Gastroesophageal sphincter (tissue), 4 donors: ENCODE measurements at places on chromosomes 3 and 15.
A peak's percentile ranks its signal among the peaks of the same experiment; 100 is the strongest.

- peak; percentile 58 for ATAC-seq
These were observed 643 bp upstream of the RNU5B-1 start for GRCh38 chr15:65303687-65304380.

DNA sequence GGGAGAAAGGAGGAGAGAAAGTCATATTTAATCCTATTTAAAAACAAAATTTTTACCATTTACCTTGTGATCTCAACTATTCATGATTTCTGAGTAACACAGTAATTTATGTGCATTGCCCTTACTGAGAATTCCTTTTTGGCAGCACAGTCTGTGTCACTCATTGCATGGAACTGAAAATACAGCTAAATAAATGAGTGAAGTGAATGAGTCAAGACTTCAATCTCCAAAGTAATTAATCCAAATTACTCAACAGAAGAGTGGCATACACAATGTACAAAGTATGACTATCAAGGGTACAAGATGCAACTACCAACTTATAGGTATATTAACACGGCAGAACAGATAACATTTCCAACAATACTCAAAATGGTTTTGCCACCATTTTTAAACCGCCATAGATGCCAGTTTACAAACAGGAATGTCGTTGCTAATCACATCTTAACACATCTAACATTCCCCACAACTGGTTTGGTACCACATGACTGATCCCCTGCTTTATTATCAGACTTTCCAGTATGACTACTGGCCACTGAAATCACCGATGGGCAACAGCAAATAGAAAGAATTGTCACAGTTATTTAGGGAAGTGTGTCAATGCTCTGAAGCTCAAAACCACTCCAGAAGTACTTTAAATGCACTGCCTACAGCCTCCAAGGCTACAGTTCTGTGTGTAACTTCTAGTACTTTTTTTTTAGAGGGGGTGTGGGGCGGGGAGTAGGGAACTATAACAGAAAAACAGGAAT, 410.4 kb downstream of the SHQ1 start:
- ATAC-seq, result no peak

DNA sequence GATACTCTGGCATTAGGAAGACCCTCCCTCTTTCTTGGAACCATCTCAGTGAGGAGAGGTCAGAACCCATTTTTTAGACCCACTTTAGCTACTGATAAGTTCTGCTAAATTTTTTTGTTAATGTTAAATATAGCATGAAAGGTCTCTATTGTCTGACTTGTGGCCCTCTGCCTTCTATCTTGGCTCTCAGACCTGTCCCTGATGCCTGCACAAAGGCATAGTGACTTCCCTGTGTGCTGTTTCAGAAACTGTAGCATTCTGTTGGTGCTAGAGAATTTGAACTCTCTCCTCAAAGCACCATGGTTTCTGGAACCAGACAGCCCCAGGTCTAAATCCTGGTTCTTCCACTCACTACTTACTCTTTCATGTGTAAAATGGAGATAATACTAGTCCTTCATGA, 15.4 kb downstream of the MAPKBP1 start:
- no peak for ATAC-seq

- no peak for ATAC-seq
These were observed 8.4 kb downstream of the SHF start for GRCh38 chr15:45179221-45179985.

GRCh38 chr3:56389183-56389830, 79.0 kb downstream of the ERC2 start:
- no peak for ATAC-seq
